Sigmoid colon (tissue), 7 donors: ENCODE measurements at places on chromosomes 2 and 18. TPM values are rescaled to one million over a fixed set of nuclear protein-coding genes. Genes with fewer than 3 reads are reported as not detected.

GRCh38 chr2:10205162-10205475, 82.6 kb downstream of the RRM2 start:
- DNase-seq, result no peak

DNA sequence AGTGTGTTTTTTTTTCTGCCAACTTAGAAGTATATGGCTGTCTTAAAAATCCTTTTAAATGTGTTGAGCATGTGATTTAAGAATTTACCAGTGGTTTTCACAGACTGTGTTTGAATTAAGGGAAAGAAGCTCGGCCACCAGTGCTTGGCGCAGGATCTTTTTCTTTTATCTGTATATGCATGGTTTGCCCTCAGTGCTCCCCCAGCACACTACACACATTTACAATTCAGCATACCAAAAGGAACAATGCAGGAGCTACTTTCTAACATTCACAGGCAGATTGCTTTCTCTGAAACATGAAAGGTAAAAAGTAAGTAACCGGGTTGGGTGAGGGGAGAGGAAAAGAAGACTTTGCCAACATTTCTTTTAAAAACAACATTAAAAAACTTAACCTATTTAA, 3.9 kb downstream of the SALL3 start:
- DNase-seq, result no peak

RGPD4 gene
- polyA plus RNA-seq, result not detected

DNA sequence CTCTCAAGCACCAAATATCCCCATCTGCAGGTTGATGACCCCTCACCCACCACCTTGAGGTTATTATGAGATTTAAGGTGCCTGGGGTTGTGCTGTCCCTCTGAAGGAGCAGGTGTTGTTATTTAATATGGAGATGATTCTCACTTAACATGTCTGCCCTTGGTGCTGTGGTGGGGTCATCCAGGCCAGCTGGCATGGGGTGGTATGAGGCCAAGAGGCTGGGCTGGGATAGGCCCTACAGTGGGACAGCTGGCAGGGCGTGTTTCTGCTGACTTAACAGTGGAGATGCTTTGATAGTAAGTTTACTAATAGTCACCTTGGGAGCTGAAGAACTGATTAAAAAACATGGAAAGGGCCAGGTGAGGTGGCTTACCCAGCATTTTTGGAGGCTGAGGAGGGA, 22.4 kb downstream of the SERPINB12 start:
- DNase-seq, result no peak

DNA sequence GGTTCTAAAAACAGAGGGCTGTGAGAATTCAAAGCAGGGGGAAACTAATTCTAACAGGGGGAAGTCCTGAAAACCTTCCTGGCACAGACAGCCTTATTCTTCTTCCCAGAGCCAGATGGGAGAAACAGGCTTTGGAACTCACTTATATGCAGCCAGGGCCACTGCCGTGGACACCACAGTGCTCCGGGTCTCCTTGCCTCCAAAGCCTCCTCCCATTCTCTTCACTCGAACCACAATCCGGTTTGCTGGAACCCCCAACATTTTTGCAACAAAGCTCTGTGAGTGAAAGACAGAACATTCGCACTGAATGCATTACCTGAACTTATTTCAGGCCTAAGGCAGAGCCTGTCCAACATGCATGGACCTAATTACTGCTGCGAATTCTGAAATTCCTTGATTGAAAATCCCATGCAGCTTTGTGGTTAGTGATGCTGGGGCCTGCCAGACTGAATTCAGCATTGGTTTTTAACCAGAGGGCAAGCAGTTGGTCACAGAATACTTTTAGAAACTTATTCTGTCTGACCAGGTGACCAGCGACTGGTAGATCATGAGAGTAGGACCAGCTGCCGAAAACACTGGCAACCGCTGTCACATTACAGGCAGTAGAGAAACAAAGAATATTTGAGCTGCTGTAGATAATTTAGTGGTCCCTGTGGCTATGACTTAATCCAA, 48.6 kb downstream of the XDH start:
- DNase-seq, result no peak

DNA sequence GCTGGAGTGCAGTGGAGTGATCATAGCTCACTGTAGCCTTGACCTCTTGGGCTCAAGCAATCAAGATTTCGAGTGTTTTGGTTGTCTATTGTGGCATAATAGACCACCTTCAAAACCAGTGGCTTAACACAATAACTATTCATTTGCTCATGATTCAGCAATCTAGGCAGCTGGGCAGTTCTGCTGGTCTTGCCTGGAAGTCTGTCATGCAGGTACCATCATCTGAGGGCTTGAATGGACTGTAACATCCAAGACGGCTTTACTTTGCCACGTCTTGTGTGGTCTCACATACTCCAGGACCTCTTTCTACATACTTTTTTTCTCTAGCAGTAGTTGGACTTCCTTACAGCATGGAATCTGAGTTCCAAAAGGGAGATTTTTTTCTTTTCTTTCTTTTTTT, 13.2 kb upstream of the ANKRD29 start:
- no peak for DNase-seq

DNA sequence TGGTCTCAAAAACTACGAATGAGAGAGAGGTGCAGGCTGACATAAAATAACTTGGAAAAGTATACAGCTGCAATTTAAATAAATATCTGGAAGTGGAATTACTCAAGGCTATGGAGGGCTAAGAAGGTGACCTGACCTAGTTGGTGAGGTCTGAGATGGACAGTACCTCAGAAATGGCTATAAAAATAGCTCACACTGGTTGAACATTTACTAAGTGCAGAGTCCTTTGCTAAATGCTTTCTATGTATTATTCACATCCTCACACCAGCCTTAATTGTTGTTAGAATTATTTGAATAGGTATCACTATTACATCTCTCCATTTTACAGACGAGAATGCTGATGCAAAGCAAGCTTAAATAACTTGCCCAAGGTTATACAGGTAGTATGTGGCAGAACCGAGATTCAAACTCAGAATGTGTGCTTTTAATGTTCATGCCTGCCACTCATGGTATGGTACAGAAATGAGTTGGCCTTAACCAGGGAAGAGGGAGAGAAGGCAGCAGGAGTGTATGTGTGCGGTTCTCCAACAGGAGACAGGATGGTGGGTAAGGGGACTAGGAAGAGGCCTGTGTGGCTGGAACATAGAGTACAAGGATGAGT, 37.4 kb downstream of the MRPL44 start:
- DNase-seq, result no peak

DNA sequence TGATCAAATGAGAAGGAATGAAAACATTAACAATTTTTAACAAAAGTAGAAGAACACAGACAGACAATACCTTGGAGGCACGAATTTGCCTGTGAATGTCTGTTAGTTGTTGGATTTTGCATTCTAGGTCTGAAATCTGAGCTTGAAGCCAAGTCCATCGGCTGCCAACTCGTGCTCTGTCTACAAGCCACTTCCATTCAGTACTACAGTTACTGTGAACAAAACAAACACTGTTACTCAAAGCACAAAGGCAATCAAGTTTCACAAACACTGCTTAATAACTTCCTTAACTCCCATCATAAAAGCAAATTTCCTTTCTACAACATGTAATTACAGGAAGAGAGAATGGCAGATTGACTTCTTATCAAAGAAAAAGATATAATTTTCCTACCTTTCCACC, 42.2 kb downstream of the KANSL1L start:
- no peak for DNase-seq

DNA sequence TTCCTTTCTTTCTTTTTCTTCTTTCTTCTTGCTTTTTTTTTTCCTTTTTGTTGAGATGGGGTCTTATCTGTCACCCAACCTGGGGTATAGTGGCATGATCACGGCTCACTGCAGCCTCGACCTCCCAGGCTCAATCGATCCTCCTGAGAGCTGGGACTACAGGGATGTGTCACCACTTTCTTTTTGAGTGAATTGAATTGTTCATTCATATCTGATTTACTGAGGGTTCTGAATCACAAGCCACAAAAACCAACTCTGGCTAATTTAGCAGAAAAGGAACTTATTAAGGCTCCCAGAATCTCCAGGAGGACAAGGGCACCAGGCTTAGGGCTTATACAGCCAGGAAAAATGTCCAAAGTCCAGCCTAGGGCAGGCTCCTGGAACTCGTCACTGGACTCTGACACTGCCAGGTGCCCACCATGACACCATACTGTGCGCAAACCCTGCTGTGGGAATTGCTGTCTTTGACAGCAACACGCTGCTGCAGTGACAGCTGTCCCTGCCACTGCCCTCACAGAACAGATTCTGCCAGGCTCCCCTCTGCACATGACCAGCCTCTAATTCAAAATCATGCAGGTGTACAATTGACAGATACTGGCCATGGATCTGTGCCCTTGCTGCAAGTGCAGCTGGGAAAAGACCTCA, 42.9 kb upstream of the EML6 start:
- no peak for DNase-seq

TYMS gene
- polyA plus RNA-seq, result 62.0 TPM

GRCh38 chr18:36777566-36777965, 51.2 kb downstream of the TPGS2 start:
- no peak for DNase-seq

DNA sequence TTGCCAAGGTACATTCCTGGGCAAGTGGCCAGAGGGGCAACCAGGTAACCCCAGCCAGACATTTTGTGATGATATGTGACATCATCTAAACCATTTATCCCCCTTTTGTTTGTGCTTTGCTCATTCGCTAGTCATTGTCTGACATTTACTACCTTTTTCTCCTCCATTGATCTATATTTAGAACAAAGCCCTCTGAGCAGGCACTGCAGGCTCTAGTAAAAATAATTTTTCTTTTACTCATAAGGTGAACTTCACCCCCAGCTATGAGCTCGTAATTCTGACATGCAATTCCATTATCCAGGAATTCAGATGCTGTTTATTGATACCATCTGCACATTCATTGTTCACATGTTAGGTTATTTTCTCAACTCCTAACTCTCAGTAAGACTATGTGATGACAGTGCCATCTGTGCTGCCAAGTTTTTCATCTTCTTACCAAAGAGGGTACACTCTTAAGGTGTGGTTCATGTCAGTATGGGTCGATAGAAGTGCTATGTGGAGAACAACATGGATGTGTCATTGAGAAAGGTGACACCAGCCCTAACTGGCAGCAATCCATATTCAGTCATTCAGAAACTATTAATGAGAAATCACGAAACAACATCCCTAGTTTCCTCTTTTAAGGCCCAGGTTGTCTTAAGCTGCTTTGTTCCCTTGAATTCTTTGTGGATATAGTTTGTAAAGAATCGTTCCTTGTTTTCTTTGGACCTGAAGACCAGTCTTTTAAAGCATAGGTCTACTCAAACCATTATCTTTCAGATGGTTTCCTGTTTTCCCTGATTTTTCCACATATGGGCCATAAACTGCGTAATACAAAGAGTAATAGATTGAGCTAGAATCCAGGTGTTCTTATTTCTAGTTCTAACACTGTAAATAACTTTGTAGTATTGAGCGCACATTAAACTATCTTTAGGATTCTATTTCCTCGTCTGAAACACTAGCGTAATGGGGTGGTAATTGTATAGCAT, 978.1 kb upstream of the CDH2 start:
- no peak for DNase-seq

DNA sequence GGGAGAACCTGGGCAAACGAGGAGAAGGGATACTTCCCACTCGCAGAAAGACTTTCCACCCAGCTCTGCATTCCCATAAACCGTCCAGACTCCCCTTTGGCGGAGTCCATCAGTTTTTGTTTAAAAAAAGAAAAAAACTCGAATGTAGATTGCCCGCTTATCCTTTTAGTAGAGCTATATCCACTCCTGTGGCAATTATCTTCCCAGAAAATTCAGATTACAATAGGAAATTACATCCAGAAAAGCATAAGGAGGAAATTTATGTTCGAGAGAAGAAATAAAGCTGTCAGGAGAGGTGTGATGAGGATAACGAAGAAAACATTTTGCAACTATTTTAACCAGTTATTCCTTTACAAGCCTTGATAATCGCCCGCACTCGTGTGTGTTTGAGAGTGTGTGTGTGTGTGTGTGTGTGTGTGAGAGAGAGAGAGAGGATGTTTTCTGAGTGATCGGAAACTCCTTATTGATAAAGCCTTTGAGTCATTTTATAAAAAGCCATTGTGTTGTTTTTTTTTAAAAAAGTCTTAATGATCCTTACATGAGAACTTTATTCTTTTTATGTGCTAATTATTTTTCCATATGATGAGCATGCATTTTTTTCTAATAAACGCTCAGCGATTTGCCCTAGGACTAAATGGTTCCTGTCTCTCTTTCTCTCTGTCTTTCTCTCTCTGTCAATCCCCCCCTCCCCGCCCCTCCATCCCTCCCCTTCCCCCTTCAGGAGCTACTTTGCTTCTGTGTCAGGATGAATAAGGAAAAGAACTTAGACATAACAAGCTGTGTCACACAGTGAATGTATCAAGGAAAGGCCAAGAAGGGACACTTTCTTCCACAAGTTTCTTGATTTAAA, 1.1 kb upstream of the PPP3R1 start:
- DNase-seq, result no peak

DNA sequence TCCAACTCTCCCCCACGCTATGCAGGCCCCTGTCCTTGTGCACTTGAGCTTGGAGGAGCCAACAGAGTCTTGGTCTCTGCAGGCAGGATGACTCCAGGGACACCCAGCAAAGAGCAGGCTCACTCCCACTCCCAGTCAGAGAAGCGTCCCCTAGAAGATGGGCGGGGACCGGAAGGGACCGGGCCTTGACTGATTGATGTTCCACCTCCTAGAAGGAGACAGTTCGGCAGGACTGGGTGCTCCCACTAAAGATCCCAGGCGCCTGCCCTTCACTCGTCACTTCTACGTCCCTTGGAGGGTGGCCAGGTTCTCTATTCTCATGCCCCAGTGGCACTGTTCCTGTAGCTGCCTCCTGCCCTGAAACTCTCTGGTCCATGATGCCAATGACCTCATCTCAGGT, 3.2 kb upstream of the SP100 start:
- DNase-seq, result no peak

DNA sequence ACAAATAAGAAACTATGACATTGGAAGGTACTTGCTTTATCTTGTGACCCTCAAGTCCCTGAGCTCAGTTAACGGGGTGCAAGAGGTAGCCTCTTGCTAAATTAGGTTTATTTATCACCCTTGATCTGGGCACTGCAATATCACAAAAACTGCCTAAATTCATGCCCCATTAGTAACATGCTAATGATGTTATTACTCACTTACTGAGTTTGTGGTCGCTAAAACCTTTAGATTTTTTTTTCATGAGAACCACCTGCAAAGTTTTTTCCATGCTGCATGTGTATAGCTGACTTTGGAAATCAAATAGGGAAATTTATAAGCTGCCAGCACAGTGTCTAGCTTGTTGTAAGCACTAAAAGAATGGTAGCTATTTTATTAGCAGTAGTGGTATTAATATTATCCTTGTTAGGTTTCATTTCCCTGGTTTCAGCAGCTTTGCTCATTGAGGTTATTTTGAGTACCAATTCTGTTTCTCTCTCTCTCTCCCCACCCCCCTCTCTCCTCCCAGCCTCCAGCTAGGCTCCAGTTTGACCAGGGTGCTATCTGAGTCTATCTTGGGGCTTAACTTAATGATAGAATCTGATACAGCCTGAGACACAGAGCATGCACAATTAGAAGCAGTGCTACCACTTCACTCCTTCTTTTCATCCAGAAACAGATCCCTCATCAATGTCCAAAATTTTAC, 88.7 kb upstream of the ATP8B1 start:
- no peak for DNase-seq

PPP1R1C gene
- 3.0 TPM for polyA plus RNA-seq

- DNase-seq, result no peak
These were observed 105.3 kb downstream of the AKAIN1 start for GRCh38 chr18:5091741-5092140.
